Endothelial cell of umbilical vein (primary cell): ENCODE measurements at places on chromosomes 7 and 10. TPM values are rescaled to one million over a fixed set of nuclear protein-coding genes. Genes with fewer than 3 reads are reported as not detected.
A peak's percentile ranks its signal among the peaks of the same experiment; 100 is the strongest.

Gene RNF148
- total RNA-seq = 0.83 and 0.95 TPM in 2 replicates

- DNase-seq = no peak
Measured at GRCh38 chr10:71765906-71766716, 7.2 kb downstream of the VSIR start.

Gene ACTR3C
- 0.69 TPM in 1 of 2 replicates, not detected in the other for total RNA-seq

DNA sequence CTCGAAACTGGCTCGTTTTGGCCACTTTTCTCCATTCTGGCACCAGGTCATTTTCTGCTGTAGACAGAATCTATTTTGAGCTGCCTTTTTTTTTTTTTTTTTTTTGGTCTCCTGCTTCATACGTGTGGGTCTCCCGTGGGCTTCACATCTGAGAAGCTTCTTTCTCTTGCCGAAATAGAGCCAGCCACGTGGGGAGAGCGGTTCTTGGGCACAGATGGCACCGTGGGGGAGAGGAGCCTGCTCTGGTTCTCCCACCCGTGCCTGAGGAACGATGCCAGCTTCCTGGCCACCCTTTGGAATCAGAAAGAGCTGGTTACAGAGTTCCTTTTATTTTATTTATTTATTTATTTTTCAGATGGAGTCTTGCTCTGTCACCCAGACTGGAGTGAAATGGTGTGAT lies 48.7 kb upstream of the OCM2 start:
- DNase-seq = no peak

- no peak for DNase-seq
Measured at GRCh38 chr10:62512732-62513475, 138.7 kb downstream of the ZNF365 start.

Gene FEZF1
- total RNA-seq = not detected in 2 replicates

Gene STOX1
- 0.20 and 0.48 TPM in 2 replicates for total RNA-seq

Gene RBM20
- not detected in 2 replicates for total RNA-seq

DNA sequence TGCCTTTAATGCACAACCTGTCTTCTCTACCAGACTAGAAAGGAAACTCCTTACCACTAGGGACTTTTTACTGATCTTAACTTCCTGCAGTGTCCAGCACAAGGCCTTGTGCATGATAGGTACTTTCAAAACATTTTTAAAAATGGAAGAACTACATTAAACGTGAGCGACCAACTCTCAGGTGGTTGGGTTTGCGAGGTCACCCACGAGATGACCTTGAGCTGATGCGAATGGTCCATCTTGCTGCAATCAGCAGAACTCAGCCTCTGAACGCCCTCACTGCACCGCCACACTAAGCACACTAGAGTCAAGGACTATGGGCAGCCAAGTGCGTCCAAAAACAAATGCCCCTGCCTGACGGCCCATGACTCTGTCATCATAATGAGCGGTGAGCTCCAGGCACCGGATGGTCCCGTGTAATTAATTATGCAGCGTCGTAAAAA lies 34.9 kb upstream of the PTF1A start:
- DNase-seq = no peak

Gene CCDC172
- total RNA-seq = not detected in 2 replicates

Gene AKR1E2
- total RNA-seq = 5.8 and 8.2 TPM in 2 replicates

Gene RAB19
- not detected in 2 replicates for total RNA-seq

Gene ODAD2
- 4.4 and 7.8 TPM in 2 replicates for total RNA-seq

GRCh38 chr7:43211286-43211685 lies 98.8 kb downstream of the HECW1 start:
- DNase-seq = no peak

DNA sequence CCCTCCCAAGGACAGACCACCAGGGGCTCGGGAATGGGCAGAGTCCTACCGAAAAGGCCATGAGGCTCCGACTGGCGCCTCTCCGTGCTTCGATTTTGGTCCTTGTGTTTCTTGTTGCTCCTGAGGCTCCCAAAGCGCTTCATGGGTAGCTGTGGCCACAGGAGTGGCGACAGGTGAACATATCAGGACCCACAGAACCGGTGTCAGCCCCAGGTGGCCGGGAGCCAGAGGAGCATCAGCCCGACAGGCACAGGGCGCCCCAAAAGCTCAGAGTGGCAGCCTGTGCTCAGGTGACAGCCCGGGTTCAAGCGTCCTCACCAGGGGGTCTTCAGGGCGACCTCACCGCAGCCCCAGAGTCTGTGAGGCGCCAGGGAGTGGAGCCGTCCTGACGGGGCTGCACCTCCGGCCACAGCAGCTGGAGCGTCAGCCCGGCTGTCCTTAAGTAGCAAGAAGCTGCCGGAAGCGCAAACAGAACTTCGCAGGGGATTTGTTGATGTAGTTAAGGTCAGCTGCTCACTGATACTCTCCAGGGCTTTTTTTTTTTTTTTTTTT lies 141.0 kb downstream of the PRKAG2 start:
- no peak for DNase-seq

GRCh38 chr10:308572-309085 lies 173.4 kb downstream of the ZMYND11 start:
- DNase-seq = no peak

- DNase-seq = no peak
Measured at GRCh38 chr7:12945901-12946300, 258.5 kb downstream of the ARL4A start.

GRCh38 chr10:80661526-80661925 lies 123.8 kb downstream of the SH2D4B start:
- no peak for DNase-seq

Gene BTRC
- total RNA-seq = 18.5 and 19.7 TPM in 2 replicates

- DNase-seq = no peak
Measured at GRCh38 chr10:124291001-124291701, 127.6 kb downstream of the OAT start.

DNA sequence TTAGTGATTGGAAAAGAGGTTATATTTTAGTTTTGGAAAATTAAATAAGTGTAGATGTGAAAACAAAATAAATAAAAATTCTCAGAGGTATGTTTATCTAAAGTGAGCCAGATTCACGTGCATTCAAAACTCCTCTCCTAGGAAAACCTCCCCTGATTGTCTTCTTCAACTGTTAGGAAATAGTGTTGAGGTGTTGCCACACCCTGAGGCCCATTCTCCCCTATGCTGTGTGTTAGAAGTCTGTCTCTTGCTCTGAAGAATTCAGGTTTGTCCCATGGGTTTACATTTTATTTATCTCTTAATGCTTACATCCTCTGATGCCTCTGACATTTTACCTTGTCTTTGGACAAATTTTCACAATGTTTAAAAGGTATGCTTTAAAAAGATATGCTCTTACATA lies 40.3 kb downstream of the PTPRE start:
- no peak for DNase-seq

DNA sequence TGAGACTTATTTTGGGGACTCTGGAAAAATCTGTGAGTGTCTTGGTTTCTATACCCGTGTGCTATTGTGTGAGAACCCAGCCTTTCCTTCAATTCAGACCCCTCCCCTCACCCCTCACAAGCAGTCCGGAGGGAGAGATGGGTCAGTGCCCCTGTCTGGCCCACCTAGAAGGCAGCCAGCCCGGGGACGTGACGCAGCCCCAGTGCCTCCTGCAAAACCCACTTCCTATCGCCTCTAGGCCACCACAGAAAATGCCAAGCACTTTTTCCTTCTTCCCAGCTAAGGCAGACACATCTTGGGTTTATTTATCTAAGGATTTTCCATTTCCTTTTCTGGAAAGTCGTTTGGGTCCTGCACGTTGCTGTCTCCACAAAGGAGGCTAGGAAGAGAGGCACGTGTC lies 11.6 kb upstream of the AQP1 start:
- no peak for DNase-seq

DNA sequence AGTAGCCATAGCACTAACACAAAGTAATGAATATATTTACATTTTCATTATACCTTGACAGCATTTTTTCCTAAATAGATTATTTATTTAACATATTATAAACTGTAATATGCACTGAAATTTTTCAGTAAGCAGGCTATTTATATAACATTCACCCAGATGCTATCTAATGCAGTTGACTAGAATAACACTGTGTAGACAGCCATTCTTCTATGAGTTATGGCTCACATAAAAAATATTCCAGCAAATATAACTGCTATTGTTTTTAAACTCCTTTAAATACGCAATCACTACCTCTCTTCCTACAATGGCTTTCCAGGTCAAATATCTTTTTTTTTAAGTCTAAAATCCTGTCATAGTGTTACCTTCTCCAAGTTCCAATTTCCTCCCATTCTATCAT lies 21.6 kb downstream of the TPK1 start:
- peak; percentile 57 for DNase-seq

GRCh38 chr7:7861211-7861633 lies 107.4 kb upstream of the GLCCI1 start:
- peak; percentile 96 for DNase-seq

DNA sequence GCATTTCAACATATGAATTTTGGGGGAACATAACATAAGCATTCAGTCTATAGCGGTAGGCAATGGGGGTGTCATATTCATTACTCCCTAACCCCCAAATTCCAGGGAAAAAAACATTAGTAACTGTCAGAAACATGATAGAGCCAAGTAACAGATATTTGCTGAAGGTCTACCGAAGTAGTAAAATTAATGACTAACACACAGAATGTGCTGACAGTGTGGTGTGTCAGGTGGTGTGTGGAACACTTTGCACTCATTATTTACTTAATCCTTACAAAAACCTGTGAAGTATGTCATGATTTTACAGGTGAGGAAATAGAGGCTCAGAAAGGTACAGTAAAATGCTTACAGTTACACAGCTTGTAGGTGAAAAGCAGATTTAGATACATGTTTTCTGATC lies 85.4 kb upstream of the RHOBTB1 start:
- DNase-seq = no peak

Gene HOXA1
- 1.5 and 2.4 TPM in 2 replicates for total RNA-seq

Gene TPK1
- total RNA-seq = 8.3 and 9.3 TPM in 2 replicates

GRCh38 chr7:8384901-8385300 lies 48.5 kb upstream of the NXPH1 start:
- DNase-seq = no peak

DNA sequence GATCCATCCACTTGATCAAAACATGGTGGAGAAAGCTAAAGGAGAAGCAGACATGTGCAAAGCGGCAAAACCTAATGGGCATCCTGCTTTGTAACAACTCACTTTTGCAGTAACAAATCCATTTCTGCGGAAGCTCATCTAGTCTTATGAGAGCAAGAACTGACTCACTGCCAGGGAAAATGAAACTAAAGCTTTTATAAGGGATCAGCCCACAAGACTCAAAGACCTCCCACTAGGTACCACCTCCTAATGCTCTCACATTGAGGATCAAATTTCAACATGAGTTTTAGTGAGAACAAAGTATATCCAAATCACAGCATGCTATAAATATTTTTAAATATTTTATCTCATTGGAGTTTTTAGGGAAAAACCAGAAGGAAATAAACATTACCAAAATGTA lies 120.1 kb upstream of the GNAI1 start:
- DNase-seq = peak; percentile 7

DNA sequence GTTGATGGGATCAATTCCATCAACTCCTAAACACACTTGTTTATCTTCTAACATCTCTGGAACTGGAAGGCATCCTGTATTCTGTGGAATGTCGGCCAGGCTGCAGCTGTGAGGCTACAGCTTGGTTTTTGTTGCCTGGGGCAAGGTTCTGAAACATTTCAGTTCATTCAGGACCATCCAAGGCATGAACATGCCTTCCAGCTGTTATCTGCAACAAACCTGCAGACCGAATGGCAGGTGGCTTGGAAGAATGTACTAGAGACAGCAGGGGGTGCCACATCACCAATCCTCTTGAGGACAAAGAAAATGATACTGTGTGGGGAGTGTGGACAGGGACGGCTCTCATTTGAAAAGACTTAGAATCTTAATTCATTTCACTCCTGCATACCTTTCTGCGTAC lies 12.4 kb downstream of the PAPOLB start:
- DNase-seq = peak; percentile 36

DNA sequence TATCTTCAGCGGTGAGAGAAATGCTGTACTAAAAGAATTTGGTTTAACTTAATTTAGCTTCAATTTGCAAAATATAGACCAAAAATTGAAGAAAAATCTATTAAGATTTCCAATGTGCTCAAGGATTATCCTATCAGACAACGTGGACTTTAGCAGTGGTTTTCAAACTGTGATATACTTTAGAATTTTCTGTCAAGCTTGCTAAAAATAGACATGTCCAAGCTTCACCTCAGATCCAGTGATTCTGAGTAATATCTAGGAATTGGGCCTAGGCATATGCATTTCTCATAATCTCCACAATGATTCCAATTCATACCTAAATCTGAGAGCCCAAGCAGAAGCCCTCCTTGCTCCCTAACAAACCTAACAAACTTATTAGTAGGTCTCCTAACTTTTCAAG lies 3.4 kb downstream of the WASL start:
- no peak for DNase-seq

Gene NKX1-2
- not detected in 2 replicates for total RNA-seq

Gene THSD7A
- total RNA-seq = 12.7 and 15.2 TPM in 2 replicates

DNA sequence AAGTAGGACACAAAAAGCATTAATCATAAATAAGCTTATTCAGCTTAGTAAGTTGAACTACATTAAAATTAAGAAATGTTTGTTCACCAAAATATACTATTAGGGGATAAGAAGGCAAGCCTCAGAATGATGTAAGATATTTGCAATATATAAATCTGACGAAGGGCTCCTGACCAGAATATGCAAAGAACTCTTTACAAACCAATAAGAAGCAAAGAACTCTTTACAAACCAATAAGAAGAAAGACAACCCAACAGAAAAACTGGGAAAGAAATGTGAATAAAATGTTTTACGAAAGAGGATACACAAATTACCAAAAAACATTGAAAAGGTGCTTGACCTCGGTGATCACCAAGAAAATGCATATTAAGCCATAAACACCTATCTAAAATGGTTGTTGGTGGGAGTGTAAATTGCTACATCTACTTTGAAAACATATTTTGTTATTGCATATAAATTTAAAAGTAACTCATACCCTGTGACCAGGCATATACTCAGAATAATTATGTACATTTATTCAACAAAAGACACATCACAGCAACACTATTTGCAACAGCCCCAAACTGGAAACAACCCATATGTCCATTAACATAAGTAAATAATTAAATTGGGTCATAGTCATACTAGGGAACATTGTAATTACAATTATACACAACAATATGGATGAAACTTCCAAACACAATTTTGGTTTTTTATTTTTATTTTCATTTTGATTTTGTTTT lies 83.3 kb upstream of the CTBP2 start:
- DNase-seq = no peak
